ENCODE measurements at places on chromosomes 6 and 20. TPM values are rescaled to one million over a fixed set of nuclear protein-coding genes. Genes with fewer than 3 reads are reported as not detected.

GRCh38 chr20:16349523-16350260 lies 223.6 kb downstream of the KIF16B start:
- no peak for DNase-seq

DNA sequence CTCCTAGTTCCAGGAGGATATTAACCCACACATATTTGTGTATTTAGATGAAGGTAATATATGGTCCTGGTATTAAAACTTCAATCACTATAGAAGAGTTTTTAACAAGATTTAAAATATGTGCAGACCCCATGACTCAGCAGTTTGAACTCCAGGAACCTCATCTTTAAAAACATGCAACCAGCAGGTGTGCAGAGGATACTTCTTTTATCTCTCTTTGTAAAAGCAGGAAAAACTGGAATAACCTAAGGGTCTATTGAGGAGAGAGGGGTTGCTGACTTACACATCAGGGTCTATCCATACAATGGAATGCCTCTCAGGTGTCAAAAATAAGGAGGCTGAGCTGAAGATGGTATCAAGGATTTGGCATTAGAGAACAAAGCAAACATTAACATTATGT lies 36.9 kb upstream of the TFAP2C start:
- no peak for DNase-seq

CYP21A2 gene
- polyA plus RNA-seq = not detected

DNMT3B gene
- polyA plus RNA-seq = 14.8 TPM

GRCh38 chr6:8352335-8352965 lies 82.9 kb downstream of the SLC35B3 start:
- no peak for DNase-seq

KCNS1 gene
- 0.19 TPM for polyA plus RNA-seq

DNA sequence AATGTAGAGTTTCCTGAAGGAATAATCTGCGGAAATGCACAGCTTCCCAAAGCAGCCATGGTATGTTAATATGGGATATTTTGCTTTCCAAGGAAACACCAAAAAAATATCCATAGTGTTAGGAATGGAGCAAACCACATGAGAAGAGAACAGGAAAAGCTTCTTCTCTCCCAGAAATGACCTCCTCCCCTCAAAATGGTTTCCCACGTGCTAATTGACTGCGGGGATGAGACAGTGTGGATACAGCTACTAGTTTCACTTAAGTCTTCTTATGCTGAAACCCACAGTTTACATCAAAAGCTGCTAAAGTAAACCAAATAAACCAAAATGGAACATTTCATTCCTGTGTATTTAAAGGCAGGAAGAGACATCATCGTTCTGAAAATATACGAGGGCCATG lies 69.4 kb downstream of the FYN start:
- DNase-seq = no peak

RIPPLY2 gene
- 1.2 TPM for polyA plus RNA-seq

NTSR1 gene
- polyA plus RNA-seq = 0.34 TPM

- DNase-seq = no peak
These were observed 42.9 kb downstream of the TXLNB start for GRCh38 chr6:139248911-139249310.

- no peak for DNase-seq
These were observed 23.4 kb downstream of the SLC17A5 start for GRCh38 chr6:73630401-73630800.

DNA sequence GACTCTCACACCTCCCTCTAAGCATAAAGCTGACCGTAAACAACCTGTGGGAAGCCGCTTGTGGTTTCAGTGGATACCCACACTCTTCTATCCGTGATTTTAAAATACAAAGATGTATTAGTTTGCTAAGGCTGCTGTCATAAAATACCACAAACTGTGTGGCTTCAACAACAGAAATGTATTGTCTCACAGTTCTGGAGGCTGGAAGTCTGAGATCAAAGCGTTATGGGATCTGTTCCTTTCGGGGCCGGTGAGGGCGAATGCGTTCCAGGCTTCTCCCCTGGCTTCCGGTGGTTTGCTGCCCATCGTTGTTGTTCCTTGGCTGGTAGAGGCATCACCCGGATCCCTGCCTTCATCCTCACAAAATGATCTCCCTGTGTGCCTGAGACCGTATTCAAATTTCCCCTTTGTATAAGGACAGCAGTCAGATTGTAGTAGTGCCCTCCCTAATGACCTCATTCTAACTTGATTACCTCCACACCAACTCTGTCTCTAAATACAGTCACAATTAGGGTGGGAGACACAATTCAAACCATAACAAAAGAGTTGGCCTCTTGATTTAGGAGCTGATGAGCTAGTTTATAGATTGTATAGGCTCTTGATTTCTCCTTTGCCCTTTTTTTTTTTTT lies 210.6 kb upstream of the SOX4 start:
- no peak for DNase-seq

RAD21L1 gene
- 1.2 TPM for polyA plus RNA-seq

DNA sequence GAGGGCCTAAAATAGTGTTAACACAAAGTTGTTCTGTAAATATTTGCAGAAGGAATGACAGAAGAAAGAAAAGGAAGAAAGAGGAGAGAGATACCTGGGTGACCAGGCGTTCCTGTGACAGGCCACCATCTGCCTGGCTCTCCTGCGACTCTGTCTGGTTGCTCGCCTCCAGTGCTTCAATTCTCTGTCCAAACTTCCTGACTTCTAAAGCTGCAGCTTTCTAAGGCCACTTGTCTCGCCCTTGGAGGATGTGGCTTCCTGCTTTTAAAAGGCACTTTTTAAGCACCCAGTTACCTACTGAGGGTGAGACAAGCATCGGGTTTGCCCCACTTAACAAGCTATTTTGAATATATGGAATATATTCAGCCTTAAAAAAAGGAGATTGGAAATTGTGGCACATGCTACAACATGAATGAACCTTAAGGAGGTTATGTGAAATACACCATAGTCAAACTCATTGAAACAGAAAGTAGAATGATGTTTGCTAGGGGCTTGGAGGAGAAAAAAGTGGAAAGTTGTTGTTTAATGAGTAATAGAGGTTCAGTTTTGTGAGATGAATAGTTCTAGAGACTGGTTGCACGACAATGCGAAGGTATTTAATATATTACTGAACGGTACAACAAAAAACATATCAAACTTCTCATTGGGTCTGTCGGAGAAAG lies 32.8 kb downstream of the VIP start:
- DNase-seq = no peak

DNA sequence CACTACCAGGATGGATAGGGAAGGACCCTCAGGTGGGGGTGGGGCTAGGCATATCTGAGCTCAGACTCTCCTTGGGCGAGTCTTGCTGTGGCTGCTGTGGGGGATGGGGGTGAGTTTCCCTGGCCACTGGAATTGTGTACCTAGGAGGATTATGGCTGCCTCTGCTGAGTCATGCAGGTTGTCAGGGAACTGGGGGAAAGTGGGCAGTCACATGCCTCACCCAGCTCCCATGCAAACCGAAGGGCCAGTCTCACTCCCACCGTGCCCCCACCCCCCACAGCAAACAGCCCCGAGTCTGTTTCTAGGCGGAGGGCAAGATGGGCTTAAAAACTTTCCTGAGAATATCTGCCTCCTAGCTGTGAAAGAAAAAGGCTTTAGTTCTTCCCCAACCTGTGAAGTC lies 210.3 kb upstream of the FERMT1 start:
- no peak for DNase-seq

- peak; percentile 70 for DNase-seq
These were observed 45.7 kb downstream of the OR2B2 start for GRCh38 chr6:27866357-27867050.

OR2J3 gene
- not detected for polyA plus RNA-seq

DNA sequence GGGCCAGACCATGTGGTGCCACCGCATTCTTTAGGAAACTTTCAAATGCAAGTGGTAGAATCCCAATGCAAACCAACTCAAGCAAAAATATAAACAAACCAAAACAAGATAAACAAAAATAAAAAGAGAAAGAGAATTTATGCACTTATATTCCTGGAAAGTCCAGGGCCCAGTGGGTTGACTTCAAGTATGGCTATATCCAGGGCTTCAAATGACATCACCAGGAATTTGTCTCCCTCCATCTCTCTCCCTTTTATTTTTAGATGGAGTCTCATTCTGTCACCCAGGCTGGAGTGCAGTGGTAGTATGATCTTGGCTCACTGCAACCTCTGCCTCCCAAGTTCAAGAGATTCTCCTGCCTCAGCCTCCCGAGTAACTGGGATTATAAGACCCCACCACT lies 56.1 kb upstream of the PNRC1 start:
- DNase-seq = no peak

DNA sequence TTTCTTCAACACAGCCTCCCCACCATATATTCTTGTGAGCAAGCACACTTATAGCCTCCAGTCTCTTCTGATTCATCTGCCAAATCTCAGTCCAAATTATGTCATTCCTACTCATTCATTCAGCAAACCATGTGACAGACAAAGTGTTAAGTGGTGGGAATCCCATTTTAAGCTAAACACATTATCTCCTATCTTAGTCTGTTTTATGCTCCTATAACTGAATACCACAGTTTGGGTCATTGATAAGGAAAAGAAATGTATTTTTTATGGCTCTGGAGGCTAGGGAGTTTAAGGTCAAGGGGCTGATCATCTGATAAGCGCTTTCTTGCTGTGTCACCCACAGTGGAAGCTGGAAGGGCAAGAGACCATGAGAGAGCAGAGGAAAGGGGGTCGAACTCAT lies 23.9 kb upstream of the SMIM13 start:
- DNase-seq = no peak

DNA sequence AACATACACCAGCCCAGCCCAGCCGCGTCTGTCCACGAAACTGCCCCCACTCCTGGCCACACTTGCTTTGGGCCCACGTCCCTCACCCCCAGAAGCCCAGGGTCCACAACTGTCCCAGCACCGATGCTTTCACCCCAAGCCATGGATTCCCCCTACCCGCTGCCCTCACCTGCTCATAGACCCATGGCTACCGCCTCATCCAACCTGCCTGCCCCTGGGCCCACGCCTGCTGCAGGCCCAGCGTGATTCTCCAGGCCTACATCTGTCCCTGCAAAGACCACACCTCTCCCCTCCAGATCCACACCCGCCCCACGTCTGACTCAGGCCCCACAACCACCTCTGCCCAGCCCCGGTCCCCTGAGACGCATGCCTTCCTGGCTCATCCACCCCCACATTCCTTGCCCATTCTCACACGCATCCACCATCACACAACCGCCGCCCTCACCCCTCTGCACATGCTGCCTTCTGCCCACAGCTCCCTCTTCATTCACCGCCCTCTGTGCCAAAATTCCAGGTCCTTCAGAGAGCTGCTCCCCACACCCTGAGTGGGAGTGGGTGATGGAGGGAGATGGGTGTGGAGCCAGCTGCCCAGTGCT lies 86.7 kb downstream of the GRM4 start:
- DNase-seq = no peak

GRCh38 chr6:124881898-124882578 lies 80.2 kb upstream of the RNF217 start:
- peak; percentile 75 for DNase-seq

DNA sequence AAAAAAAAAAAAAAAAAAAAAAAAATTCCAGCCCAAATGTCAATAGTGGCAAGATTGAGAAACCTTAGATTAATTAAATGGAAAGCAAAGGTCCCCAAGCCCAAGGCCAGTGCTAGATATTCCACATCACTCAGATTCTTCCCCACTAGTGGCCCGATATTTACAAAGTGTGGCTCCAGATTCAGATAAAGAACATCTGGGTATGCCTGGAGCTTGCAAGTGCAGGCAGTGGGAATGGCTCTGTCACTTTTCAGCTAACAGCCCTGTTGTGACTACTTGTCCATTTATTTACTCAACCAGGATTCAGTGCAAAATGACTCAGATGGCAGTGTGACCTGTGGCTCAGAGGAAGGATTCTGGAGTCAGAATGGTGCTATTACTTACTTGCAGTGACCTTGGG lies 8.2 kb upstream of the KCNB1 start:
- no peak for DNase-seq

- DNase-seq = no peak
These were observed 14.8 kb upstream of the TGM2 start for GRCh38 chr20:38179846-38180245.

DNA sequence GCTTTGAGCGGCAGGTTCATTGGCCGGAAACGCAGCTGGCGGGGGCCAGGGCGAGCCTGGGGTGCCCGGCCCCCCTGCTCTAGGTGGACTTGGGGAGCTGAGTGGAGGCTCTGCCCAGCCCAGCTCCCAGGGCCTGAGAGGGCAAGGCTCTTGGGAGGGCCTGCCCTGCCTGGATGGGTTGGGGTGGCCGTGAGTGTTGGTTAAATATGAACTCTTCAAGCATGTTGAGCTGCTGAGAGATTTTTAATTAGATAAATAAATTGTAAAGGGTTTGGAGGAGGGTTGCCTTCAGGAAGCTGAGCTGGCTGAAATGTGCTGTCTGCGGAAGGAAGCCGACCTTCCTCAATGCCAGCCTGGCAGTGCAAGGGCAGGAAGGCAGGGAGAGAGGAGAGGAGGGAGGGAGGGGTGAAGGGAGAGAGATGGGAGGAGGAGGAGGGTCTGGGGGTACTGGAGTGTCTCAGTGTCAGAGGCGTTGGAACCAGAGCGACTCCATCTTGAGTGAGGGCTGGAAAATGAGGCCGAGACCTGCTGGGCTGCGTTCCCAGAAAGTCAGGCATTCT lies 39.4 kb upstream of the PMEPA1 start:
- DNase-seq = no peak

DNA sequence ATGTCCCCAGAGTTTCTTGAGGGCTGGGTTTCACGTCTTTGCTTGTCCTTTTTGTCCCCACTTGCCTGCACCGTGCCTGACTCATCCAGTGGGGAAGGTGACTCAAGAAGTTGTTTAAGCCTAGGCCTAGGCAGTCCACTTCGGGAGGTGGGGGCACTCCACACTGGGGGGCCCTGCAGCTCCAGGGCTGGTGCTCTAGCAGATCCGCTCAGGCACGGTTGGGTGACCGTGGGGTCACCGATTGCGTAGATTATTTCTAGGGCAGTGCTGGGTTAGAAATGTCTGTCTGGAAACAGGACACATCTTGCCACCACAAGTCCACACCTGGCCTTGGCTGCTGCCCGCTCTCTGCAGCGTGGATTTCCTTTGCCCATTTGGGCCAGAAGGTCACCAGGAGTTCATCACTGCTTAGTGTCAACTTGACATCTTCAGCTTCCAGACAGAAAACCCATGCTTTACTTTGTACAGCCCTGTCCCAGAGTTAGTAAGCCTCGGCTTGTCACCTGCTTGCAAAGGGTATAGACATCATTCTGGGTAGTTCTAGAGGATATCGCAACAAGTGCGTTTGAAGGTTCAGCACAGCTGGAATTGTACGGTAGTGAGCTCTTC lies 13.6 kb upstream of the C20orf144 start:
- DNase-seq = peak; percentile 74

GRCh38 chr6:147040121-147040910 lies 163.9 kb upstream of the STXBP5 start:
- no peak for DNase-seq

MARCKS gene
- polyA plus RNA-seq = 193 TPM
